ENCODE measurements at places on chromosomes 4 and X.
A peak's percentile ranks its signal among the peaks of the same experiment; 100 is the strongest.

DNA sequence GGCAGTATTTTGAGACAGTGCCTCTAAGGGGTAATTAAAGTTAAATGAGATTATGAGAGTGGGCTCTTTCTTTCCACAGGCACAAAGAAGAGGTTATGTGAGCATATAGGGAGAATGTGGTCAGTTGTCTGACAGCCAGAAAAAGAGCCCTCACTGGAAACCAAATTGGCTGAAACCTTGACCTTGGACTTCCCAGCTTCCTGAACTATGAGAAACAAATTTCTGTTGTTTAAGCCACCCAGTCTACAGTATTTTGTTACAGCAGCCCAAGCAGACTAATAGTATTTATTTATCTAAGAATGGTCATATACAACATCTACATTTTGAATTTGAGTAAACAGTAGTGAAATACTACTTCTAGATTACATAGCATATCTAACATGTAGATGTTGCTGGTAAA lies 473.8 kb downstream of the IL15 start:
- DNase-seq = no peak

DNA sequence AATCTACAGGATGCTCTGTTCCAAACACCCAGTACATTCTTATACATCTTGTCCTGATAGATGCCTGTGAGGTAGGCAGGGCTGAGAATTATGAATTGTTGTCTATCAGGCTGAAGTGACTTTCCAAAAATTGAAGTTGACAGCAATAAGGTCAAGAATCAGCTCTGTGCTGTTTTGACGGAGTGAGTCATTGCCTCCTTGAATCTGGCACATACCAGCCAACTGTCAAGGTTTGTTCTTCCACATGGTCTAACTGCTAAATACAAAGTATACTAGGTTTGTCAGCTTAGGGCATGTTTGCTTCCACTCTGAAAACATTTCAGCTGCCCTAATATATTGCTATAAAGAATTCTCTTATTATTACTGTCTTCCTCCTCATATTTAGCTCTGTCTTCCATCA lies 32.3 kb downstream of the SH3RF1 start:
- peak; percentile 57 for DNase-seq

DNA sequence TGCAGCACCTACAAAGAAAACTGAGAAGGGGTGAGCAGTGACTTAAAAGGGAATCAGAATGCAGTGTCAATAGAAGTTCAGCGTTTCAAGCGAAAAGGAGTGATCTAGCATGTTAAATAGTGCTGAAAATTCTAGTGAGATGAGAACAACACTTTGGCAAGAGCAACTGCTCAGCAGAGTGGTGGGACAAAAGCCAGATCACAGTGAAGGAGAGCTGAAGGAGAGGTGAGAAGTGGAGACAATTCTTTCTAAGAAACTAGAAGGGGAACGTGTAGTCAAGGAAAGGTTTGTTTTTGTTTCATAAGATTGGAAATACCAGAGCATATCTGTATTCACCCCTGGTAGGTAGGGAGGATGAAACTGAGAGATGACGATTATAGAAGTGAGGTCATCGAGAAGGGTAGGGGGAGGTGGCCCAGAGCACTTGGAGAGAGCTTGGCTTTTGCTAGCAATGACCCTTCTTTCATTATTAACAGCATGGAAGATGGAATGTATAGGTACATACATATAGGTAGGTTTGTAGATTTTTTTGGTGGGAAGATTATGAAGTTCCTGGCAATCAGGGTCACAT lies 33.7 kb downstream of the SRPX2 start:
- DNase-seq = no peak

DNA sequence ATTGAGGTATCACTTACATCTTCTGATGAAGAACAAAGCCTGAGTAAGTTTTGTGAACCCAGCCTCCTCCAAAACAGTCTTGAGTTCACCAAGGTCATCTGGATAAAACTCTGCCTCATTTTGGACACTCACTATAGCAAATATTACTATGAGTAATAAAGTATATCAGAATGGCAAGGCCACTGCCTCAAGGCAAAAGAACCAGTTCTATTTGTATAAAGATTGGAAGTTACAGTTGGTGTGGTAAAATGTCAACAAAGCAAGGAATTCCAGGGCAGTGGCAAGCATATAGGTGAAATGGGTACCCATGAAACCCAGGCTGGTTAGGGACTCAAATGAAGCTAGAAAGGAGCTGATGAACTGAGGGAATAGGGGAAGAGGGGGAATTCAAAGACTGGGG lies 2.4 kb upstream of the ARHGEF6 start:
- no peak for DNase-seq

DNA sequence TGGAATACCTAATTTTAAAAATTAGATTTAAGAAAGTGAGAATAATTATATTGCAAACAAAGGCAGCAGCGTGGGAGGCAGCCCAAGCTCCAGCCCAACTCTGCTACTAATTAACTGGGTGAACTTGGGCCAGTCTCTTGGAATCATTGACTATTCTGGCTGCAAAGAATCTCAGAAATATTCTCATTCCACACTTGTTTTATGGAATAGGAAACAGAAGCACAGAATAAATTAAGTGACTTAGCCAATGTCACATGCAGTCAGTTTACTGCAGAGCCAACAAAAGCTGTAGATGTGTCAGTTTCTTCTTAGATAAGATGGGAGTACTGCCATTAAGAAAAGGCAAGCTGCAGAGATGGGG lies 132.6 kb upstream of the FAM9B start:
- no peak for DNase-seq

DNA sequence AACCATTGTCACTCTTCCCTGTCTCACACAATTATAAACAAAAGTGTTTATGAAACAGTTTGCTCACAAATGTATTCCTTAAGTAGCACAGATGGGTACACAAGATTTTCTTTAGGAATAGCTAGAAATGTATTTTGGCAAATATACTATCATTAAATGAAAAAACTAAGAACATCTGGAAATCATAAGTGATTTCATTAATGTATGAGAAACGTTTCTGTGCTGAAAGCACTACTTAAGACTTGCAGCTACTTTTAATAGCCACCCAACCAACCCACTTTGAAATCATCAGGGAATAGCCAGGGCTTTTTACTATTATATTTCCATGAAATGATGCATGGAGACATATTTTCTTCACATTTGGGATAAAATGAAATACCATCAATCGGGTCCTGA lies 62.3 kb upstream of the NAP1L5 start:
- no peak for DNase-seq

Measured in HT1080 (cell line).